ENCODE measurements at places on chromosomes 4 and X.

DNA sequence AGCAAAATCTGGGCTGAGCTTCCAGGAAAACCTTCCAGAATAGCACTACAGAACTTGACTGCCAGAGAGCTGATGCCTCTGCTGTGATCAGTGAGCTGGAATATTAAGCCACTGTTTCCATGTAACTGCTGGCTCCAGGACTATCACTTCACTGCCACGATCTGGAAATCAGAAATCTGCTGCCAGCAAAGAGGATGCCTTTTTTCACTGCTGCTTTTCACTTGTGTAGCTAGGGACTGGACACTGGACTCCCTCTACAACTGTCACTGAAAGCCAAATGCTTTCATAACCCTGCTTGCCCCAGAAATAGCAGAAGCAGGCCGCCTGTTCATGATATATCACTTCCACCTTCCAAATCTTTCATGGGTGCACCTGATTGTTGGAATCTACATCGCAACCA is 9.4 kb upstream of the AP1S2 start:
- no peak for DNase-seq

DNA sequence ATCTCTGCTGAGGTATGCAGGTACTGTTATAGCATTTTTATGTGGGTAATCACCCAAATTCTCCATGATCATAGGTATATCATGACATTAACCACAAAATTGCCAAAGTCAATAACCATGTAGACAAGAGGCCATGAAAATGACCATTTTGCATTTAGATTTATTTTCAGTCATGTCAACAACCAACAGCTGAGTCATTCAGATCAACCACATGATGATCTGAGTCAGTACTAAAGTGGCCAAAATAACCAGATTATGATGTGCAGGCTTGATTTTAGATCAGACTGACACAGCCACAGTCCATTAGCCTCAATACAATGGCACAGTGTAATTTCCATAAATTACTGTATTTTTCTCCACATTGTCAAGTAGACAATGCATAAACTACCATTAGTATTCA is 240.5 kb downstream of the GRIA3 start:
- DNase-seq, result peak; percentile 49

DNA sequence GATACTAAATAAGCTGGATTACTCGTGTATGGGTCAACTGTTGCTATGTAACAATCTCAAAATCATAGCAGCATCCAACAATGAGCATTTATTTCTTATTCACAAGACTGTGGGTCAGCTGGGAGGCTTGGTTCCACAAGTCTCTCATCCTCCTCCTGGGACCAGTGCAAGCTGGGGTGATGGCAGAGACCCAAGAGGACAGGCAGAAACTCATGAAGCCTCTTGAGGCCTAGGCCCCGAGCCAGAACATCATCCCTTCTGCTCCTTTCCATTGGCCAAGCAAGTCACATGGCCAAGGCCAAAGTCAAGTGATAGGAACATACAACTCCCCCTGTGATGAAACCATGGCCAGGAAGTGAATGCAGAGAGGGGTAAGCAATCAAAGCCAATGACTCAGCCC is 422.1 kb downstream of the BCOR start:
- no peak for DNase-seq

DNA sequence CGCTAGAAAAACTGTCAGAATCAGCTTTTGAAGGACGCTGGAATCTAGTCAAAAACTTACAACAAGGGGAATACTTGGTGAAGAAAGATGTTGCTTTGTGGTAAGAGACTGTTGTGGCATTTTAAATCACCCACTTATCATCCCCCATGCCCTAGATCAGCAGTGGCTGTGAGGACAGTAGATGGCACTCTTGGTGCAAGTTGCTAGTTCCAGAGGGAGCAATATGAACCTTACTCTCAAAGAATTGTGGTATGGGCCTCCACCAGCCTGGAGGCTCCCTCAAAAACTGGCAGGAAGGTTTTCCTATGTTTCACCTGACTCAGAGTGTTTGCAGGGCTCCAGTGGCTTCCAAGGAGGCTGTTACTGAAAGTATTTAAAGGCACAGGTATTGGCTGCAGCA is 37.7 kb upstream of the SLC16A2 start:
- DNase-seq, result peak; percentile 10

DNA sequence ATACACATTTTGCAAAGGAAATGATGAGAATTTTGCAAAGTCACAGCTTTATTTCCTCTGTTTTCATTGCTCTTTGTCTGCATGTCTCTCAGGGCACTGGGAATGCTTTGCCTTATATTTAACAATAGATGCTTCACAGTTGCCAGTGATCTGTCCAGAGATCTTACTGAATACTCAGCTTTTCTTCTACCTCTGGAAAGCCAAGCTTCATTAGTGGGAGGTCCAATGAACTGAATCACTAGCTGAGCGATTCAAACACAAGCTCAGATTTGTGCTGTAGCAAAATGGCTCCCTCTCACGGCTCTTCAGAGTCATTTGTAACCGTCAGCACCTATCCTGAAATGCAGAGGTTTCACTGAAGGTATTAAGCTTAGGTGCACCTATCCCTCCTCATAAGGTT is 138.9 kb downstream of the DCLK2 start:
- no peak for DNase-seq

- DNase-seq, result no peak
Observed at GRCh38 chrX:149456476-149457245, 48.4 kb downstream of the IDS start.

DNA sequence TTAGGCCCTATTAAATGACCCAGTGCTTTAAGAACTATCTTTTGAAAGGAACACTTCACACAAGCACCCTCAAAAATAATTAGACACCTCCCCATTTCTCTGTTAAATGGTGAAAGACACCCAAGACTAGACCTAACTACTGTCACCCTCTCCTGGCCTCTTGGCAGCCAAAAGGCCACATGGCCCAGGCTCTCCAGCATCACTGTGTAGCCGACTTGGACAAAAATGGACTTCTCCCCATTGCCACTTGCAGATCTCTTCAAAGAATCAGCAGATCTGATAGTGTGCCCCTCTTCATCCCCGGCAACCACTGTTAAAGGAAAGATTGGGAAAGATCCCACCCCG is 2.0 kb downstream of the MID1IP1 start:
- no peak for DNase-seq

- no peak for DNase-seq
Observed at GRCh38 chr4:122009524-122009923, 57.7 kb upstream of the TRPC3 start.

GRCh38 chrX:53089224-53089842 is 4.6 kb upstream of the KANTR start:
- no peak for DNase-seq

DNA sequence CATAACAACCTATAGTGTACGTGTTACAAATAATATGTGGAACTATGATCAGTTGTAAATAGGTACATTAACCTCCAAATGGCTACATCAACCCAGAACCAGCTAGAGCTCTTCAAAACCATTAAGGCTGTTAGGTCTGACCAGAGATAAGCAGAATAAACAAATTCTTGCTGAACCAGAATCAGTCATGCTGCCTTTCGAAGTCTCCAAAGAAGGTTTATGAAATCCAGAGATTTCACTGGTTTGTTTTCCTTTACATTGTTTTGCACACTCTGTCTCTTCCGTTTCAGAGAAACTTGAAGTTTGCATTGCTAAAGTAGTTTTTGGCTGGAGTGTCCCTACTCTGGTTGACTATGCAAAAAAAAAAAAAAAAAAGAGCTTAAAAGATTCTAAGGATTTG is 177.3 kb upstream of the SLIT2 start:
- DNase-seq, result no peak

DNA sequence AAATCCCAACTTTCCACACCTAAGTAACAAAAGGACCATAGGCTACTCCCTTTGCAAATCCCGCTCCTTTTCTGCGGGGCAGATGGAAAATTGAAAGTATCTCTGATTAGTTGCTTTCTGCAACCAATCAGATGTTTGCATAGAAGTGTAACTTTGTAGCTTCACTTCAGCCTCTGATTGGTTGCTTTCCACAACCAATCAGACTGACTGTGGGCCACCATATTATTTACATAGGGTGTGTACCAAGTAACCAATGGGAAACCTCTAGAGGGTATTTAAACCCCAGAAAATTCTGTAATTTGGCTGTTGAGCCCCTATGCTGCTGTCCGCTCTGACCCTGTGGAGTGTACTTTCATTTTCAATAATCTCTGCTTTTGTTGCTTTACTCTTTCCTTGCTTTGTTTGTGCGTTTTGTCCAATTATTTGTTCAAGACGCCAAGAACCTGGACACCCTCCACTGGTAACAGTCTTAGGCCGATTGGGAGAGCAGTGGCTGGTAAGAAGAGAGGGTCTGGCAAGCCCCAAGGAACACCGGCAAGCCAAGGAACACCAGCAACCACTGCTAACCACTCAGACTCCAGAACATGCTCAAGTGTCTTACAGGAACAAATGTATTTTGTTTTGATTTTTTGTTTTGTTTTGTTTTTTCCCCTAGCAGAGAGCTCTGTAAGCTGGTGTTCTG is 125.5 kb upstream of the MAP3K15 start:
- no peak for DNase-seq

DNA sequence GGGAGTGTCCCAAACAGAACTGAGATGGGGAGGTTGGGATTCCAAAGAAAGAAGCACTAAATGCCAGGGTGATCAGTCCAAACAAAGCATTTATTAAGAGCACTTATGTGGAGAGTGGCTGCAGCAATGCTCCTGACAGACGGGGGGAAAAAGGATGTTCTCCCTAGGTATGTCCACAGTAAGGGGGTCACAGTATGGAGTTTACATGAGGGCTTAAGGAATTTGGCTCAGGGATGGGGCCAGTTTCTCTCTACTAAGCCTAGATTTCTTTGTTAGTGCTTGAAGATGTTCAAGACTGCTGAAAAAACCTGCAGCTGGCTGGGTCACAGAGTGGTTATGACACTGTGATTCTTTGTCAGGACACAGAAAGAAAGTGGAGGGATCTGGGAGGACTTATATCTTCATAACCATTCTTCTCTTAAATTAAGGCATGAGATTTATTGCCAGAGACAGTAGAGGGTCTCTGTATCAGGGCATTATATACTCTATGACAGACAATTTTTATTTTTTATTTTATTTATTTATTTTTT is 1468.0 kb downstream of the C4orf33 start:
- DNase-seq, result no peak

DNA sequence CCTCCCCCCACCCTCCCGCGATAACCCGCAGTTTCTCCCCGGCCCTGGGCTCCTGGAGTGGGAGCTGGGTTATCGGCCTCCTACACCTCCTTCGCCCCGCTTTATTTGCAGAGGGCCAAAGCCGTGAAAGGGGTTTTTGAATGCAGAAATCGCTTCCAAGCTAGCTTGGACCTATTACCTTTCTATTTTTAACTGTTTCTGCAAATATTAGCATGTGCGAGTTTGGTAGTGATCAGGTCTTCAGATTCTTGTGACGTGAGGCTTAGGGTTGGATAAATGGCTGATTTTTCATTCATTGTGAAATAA is 1.3 kb downstream of the USP9X start:
- no peak for DNase-seq

- DNase-seq, result no peak
Observed at GRCh38 chrX:52280812-52281211, 88.0 kb upstream of the XAGE2 start.

DNA sequence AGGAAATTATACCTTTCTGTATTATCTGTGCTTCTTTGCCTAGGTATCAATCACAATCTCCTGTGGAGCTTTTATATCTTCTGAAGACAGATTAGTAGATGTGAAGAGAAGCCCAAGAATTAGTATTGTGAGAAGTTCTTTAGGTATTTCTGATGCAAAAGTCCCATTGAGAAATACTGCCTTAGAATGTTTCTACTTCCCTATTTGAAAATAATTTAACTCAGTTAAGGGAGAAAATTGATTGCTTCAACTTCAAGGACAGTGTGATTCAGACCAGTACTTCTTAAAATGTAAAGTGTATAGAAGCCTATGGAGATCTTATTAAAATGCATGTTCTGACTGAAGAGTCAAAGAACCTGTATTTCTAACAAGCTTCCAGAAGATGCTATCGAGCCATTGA is 9.0 kb downstream of the EIF1AX start:
- no peak for DNase-seq

DNA sequence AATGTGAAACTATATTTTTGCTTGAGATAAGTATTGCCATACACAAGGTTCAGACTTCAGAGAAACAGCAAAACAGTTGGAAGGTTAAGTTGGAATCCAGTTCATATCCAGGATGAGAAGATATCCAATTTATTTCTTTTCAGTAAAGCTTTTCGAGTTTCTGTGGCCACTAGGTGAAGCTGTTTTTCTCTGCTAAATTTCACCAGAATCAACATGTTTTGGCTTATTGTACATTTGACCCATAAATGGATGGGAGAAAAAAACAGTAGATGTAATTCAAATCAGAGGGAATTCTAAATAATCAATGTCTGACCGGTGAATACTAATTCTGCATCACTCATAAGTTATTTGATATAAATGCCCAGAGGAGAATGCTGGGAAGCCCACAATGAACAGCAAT is 9.1 kb upstream of the METTL14 start:
- DNase-seq, result no peak

DNA sequence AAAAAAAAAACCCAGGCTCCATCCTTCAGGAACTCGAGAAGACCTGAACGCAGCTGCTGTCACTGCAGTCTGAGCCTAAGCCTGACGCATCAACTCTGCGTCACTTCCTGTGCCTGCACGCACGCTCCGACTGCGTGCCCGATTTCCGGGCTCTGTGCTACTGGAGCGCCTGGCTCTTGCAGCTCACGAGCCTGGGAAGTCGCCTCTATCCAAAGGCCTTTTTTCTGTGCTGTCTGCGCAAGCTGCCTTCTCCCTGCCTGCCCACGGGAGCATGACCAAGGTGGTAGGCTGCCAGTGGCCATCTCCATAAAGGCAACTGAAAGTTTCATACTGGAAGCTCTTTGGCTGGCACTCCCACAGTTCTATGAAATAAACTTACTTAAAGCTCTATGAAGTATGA is 9.9 kb upstream of the GASK1B start:
- DNase-seq, result no peak

DNA sequence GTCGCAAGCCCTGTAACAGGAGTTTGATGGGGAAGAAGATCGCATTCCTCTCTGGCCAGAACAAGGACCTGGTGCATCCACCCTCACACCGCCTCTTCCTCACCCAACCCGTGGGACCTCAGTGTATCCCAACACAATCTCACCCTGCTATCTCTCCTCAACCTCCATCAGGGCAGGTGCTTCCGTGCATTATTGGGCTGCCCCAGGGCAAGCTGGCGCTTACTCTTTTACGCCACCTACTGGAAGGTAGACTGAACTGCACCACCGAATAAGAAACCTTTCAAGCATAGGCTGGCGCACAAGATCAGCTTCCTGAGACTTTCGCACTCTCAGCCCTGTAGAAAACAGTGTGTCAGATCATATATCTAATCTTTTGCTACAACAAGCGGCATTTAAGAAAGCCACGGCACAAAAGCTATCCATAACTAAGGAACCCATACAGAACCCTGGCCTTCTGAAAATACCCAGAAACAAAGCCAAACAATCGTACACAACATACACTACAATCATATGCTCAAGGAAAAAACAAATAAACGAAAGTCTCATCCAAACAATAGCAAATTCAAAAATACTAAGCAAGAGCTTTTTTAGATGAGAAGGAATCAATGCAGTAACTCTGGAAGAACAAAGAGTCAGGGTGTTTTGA is 209.3 kb downstream of the UGT8 start:
- no peak for DNase-seq

GRCh38 chrX:74461384-74461783 is 40.1 kb downstream of the SLC16A2 start:
- DNase-seq, result no peak

- DNase-seq, result no peak
Observed at GRCh38 chrX:38108364-38108763, 102.0 kb downstream of the SYTL5 start.
